Bladder microvascular endothelial cell (primary cell): ENCODE measurements at places on chromosomes 4 and X. TPM values are rescaled to one million over a fixed set of nuclear protein-coding genes. Genes with fewer than 3 reads are reported as not detected.

Gene SNCA
- total RNA-seq, result 49.5 and 191 TPM in 2 replicates

Gene PDZD4
- 0.76 TPM in 1 of 2 replicates, not detected in the other for total RNA-seq

Gene TNMD
- under 0.01 TPM in 1 of 2 replicates, not detected in the other for total RNA-seq

Gene AREG
- total RNA-seq, result 0.19 and 0.32 TPM in 2 replicates

Gene OPHN1
- total RNA-seq, result 6.8 and 10.4 TPM in 2 replicates

Gene SPANXC
- not detected in 2 replicates for total RNA-seq

Gene IQCM
- total RNA-seq, result not detected in 2 replicates

Gene ABLIM2
- total RNA-seq, result 6.6 and 6.7 TPM in 2 replicates

Gene STK32B
- 22.8 and 29.6 TPM in 2 replicates for total RNA-seq

Gene RBM46
- total RNA-seq, result not detected in 2 replicates
